Mucosa of descending colon (tissue), 3 donors: ENCODE measurements at places on chromosomes 16 and 17.

GRCh38 chr17:81711814-81712467, at the start of gene SLC25A10:
Gene SLC25A10 (plus strand): TSS chr17:81712284. CDS start chr17:81712427, 143 bp downstream.
- DNase-seq, result peak; percentile 85

DNA sequence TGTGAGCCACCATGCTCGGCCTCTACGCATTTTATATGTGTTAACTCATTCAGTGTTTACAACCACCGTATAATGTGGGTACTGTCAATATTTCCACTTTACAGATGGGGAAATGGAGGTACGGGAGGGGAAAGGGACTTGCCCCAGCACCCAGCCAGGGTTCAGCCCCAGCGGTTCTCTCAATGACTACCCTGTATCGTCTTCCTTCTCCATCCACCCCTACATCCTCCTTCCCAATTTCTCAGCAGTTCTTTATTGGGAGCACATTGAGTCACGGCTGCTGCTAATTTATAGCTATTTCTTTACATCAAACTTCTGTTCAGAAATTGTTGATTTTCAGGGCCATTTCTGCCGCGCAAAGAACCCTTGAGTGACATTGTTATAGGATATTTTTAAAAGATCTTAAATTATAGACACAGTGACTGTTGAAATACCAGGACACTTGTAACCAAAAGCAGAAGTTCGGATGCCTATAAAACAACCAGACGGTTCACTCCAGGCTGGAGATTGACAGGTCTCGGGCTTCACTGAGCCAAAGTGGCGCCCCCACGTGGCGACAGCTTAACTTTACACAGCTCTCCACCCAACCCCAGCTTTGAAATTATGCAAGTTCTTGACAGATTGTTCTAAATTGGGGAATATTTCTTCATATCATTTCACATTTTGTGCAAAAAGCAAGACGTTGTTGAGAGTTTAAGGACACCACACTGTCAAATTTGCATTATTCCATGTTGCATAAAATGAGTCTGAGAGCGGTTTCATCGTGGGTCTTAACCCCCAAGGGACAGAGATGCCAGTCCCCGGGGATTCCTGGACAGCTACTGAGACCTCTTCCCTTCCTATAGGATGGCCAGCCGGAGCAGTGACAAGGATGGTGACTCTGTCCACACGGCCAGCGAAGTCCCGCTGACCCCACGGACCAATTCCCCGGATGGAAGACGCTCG, 11.8 kb downstream of the SYT17 start:
- DNase-seq, result peak; percentile 81

DNA sequence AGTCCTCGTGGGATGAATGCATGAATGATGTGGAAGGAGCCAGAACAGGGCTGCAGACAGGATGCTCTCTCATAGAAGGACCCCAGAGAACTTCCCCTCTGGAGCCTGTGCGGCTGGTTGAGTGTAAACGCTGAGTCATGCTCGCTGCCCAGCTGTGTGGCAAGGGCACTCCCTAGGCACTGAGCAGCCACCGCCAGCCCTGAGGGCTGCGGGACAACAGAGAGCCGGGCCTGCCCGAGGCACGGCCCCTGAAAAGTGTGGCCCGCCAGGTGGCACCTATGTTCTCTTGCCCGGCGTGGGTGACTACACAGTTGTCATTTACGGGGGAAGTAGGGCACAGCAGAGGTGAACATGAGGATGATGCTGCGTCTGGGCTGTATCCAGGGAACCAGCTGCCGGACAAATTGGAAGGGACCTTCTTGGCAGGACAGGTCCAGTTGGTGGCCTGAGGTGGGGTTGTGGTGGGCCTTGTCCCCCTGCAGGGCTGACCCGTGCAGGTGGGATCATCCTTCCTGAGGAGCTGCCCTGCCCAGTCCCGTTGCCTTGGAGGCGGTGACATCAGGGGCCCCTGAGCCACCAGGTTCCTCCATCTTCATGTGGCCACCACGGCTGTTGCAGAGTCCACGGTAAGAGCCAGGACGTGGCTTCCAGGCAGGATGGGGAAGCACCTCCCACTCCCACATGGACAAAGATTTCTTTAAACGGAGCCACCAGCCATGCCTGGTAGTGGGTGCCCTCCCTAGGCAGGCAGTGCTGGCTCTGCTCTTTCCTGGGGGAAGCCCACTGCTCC, 94.8 kb upstream of the CBX4 start:
- DNase-seq, result no peak

DNA sequence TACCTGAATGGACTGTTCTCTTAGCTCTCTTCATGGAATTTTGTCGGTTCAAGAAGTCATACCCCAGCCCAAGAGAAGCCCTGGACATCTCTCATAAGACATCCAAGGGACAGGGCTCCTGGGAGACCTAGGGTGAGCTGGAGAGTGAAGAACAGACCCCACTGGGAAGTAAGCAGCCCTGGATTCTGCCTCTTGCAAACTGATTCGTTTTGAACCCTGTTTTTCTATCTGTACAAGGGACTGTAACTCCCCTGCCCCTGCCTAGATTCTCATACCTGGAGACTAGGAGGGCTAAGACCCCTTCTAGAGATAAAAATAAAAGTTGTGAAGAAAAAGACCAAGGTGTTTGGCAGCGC, 449 bp downstream of the CCL3L1 start:
- no peak for DNase-seq

GRCh38 chr16:10511829-10512228, 68.6 kb downstream of the EMP2 start:
- no peak for DNase-seq

- no peak for DNase-seq
Observed at GRCh38 chr17:28954886-28955285, 3.6 kb upstream of the PHF12 start.

DNA sequence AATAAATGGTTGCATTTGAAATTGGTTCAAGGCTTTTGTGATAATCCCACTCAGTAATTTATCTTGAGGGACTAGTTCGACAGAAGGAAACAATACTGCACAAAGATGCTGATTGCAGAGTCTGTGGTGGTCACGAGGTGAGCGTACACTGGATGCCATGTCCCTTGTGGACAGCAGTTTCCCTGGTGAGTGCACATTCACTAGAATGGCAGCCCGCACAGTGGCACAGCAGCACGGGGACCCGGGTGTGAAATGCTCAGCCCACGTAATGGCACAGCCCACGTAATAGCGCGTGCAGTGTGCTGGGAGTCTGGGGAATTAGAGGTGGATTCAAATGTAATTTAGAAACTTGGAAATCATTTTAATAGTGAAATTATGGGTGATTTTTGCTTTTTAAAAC, 154.0 kb downstream of the LGALS9B start:
- DNase-seq, result no peak

DNA sequence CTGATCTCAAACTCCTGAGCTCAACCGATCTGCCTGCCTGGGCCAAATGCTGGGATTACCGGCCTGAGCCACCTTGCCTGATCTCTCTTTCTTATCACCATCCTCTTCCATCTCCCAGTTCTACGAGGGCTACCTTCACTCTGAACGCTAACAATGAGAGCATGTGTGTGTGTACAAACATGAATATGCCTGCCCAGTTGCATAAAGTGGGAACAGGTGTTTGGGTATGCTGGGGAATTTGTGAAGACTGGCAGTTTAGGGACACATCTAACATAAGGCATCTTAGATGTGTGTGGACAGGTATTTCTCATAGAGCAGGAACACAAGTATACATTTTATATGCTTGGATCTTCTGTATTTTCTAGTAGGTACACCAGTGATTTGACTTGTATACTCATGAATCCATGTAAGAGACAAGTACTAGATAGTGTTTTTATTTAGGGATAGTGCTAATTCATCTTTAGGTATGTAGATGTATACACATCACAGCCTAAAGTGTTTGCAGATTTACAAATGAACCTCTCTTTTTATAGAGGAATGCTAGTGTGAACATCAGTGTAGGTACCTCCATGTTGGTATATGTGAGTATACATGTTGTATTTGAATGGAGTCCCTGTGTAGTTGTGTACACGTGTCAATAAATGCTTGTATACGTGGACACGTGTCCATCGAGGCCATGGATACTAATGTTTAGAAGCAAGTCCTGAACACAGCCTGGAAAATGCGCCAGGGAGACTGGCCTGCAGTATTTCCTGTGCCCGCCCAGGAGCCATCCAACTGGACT, 1.2 kb upstream of the DLX4 start:
- DNase-seq, result no peak

DNA sequence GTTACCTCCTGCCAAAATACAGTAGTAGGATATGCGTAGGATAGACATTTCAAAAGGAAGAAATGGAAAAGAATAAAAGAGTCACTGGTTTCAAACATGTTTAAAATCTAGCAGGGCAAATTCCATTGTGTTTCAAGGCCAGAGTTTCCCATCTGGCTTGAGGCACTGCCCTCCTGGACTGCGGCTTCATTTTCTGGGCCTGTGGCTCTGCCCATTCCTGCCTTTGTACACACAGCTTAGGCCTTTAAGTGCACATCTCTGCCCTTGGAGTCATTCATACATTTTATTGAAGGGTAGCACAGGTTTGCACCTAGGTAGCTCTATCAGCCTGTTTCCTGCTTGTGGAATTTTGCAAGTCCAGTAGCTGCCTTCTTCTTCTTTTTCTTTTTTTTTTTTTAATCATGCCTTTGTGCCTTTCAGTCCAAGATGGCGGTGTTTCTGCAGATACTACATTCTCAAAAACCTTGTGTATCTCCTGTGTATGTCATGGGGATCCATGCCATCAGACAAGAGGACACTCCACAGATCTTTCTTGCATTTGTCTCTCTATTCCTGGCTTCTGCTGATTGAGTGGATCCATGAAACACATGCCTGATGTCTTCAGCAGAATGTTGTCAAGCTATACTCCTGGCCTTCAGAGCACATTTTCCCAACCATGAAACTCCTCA, 282.9 kb downstream of the BCAS3 start:
- DNase-seq, result no peak

DNA sequence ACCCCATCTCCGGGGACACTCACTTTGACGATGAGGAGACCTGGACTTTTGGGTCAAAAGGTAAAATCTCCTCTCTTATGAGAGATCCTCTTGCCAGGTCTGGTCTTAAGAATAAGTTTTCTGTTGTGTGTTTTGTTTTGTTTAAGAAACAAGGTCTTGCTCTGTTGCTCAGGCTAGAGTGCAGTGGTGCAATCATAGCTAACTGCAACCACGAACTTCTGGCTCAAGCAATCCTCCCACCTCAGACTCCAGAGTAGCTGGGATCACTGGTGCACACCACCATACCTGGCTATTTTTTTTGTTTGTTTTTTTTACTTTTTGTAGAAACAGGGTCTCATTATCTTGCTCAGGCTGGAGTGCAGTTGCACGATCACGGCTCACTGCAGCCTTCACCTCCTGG, 4.1 kb downstream of the MMP25 start:
- no peak for DNase-seq

DNA sequence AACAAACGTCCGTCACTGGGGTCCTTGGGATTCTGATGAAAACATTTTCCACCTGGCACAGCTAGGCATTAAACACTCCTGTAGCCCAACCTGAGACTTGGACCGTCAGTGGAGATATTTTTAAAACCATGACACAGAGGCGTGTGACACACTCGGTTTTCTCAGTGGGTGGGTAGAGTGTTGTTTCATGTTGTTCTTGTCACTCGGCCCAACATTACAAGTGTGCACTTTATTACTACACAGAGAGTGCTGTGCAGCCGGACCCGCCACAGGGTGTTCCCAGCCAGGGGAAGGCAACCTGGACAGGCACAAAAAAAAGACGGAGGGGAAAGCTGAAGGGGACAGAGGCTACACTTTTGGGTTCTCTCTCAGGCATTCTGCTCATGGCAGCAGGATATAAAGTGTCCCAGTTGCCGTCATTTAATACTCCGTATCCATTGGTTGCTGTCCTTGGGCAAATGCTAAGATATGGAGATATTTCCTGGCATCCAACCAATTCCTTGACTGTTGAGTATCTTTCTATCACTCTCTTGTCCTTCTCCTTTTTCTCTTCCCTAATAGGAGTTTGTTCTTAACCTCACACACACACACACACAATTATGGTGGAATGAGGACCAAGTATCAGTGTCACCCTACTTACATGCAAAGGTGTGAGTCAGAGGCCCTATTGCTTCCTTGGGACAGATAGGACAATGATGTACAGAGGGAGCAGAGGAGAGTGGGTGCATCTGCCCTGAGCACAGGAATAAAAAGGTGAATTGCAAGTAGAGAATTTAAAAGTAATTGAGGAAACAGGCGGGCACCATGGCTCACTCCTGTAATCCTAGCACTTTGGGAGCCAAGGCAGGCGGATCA, 154.1 kb upstream of the SOX9 start:
- no peak for DNase-seq

GRCh38 chr16:87853411-87854052, 15.8 kb downstream of the SLC7A5 start:
- peak; percentile 93 for DNase-seq

DNA sequence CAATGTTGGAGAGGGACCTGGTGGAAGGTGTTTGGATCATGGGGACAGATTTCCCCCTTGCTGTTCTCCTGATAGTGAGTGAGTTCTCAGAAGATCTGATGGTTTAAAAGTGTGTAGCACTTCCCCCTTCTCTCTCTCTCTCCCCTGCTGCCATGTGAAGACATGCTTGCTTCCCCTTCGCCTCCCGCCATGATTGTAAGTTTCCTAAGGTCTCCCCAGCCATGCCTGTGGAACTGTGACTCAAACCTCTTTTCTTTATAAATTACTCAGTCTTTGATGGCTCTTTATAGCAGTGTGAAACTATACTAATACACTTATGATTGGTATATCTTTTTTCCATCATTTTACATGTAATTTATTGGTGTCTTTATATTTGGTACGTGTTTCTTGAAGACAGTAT, 13.4 kb downstream of the ADGRG5 start:
- DNase-seq, result no peak

- no peak for DNase-seq
Observed at GRCh38 chr16:50906454-50906853, 164.6 kb downstream of the CYLD start.

- no peak for DNase-seq
Observed at GRCh38 chr16:25771812-25772568, 80.2 kb downstream of the HS3ST4 start.

DNA sequence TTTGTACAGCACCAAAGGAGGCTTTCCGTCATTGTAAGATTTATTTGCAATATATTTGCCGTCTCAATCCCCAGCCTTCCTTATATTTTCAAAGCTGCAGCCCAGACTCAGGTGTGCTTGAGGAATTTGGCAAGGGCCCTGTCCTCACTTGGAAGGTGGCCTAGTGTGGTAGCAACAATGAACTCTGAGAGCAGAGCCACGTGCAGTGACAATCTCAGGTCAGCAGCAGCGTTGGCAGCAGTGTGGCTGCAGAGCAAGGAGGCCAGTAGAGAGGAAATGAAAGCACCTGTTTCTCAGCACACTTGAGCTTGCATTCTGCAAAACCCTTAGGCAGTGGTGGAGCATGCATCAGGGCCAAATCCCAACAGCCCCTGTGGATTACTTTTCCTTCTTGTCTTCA, 613.5 kb downstream of the RBFOX1 start:
- DNase-seq, result no peak

- peak; percentile 51 for DNase-seq
Observed at GRCh38 chr17:43905985-43906852, 1.1 kb downstream of the MPP2 start.

GRCh38 chr16:54501797-54502196, 215.2 kb upstream of the IRX3 start:
- DNase-seq, result no peak

GRCh38 chr17:74740641-74741387, 3.8 kb downstream of the RAB37 start:
- DNase-seq, result no peak

GRCh38 chr16:82055117-82055516, 20.1 kb downstream of the HSD17B2 start:
- DNase-seq, result no peak
